ENCODE measurements at places on chromosomes 12 and 14.

DNA sequence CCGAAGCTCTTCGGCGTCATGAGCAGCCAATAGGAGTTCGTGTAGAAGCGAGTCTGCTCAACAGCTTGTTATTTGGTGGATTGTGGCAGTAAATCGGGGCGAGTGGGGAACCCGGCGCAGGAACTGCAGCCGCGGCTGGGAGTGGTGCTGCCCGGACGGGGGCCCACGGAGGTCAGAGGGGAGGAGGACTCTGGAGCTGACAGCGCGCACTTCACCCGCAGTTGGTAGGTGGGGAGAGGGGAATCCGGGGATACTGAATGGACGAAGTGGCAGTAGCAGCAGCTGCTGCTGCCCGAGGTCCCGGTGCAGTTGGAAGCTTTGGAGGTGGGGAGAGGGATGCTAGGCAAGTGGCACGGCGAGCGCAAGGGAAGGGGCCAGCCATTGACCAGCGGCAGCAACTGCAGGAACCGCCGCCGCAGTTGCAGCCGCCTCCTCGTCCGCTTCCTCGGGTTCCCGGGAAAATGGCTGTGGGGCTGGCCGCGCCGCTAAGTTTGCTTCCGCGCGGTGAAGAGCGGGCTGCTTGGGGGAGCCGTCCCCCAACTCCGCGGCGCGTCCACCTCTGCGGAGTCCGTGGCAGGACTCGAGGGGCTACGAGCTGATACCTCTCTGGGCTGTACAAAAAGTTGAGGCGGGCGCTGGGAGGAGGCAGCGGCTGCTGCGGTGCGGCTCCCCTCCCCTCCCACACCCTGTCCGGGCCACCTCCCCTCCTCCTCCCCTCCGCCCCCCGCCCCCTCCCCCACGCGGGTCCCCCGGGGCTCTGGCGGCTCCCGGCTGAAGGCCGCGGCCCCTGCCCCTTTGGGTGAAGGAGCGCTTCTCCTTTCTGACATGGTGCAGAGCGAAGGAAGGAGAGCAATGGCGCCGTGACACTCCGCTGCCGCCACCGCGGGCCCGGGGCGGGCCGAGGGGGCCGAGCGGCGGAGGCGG lies at the start of gene ARID4A:
Gene ARID4A, plus strand, starts transcription at position 79 of the 924 bp plus-strand sequence. CDS start 1,300 bp downstream, outside the sequence.
- peak; percentile 21 for DNase-seq

- DNase-seq, result no peak
Observed at GRCh38 chr12:98064501-98064900, 450.9 kb upstream of the TMPO start.

GRCh38 chr14:43166163-43166562 lies 1340.9 kb downstream of the FSCB start:
- no peak for DNase-seq

DNA sequence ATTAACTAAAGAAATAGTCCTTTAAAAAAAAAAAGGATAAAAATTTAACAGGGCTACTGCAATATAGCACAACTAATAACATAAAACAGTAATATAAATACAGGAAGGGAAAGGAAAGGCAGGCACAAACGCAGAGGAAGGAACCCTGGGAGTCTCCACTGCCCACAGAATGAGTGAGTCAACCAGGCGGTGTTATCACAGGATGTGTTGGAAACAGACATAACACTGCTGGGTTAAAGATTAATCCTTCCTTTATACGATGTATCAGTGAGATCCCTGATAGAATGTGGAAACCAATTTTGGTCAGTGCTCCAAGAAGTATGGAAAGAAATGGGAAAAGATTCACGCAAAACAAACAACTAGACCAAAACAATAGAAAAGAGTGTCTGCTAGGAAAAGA lies 47.9 kb downstream of the FGD6 start:
- DNase-seq, result no peak

DNA sequence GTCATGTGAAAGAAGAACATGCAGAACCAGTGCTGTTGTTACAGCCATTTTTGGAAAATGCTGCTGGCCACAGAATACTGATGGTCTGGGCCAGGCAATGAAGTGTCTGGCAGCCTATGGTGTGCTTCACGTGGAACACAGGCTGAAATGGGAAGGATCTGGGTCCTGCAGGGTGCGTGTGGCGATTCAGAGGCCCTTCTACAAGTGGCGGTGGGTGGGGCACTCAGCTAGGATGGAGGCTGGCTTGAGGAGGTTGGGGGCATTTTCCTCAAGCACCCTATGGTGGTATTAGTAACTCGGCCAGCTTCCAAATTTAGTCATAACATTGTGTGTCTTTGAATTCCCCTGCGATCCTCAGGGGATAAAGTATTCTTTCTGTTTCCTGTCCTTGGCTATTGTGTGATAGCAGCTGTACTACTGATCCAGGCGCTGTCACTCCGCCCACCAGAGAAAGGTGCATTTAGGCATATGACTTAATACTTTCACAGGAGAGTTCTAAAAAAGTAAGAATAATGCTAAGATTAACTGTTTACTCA lies 9.2 kb upstream of the RAD52 start:
- DNase-seq, result no peak

DNA sequence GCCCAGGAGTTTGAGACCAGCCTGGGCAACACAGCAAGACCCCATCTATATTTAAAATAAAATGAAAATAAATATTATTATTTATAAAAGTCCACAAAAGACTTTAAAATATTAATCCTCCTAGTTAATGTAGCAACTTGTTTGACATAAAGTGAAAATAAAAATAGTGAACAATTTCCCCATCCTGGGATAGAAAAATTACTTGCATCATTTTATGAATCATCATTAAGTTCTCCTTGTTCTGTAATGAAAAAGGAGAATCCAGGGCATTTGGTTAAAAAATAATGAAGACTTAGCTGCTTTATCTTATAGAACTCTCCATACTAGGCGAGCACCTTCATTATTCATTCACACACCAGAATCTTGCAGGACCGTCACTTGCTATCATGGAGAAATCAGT lies 66.1 kb downstream of the ELK3 start:
- DNase-seq, result no peak

DNA sequence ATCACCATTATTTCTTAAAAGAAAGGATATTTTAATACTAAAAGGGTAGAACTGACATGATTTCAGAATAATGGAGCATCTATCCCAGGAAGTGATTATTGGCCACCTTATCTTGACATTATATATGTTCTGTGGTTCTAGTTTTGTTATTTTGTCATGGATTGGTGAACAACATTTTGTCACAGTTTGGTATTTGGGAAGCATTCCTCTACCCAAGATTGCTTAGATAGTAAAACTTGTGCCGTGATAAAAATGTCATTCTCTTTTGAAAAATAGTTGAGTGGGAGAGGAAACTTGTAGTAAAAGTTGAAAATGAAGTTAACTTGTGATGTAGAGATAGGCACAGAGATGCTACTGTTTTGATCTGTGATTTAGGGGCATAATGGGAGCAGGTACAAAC lies 65.7 kb downstream of the TMX1 start:
- DNase-seq, result no peak

DNA sequence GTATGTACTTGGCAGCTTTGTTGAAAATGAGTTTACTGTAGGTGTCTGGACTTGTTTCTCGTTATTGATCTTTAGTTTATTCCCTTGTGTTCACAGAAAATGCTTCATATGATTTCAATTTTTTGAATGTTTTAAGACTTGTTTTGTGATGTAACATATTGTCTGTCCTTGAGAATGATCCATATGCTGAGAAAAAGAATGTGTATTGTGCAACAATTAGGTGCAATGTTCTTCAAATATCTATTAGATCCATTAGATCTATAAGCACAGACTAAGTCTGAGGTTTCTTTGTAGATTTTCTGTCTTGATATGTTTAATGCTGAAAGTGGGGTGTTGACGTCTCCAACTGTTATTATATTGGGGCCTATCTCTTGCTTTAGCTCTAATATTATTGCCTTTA lies 879.6 kb upstream of the LRFN5 start:
- no peak for DNase-seq

- no peak for DNase-seq
Observed at GRCh38 chr14:106442857-106443256, 916.5 kb downstream of the TMEM121 start.

GRCh38 chr12:29088611-29089219 lies 60.4 kb upstream of the FAR2 start:
- DNase-seq, result no peak

DNA sequence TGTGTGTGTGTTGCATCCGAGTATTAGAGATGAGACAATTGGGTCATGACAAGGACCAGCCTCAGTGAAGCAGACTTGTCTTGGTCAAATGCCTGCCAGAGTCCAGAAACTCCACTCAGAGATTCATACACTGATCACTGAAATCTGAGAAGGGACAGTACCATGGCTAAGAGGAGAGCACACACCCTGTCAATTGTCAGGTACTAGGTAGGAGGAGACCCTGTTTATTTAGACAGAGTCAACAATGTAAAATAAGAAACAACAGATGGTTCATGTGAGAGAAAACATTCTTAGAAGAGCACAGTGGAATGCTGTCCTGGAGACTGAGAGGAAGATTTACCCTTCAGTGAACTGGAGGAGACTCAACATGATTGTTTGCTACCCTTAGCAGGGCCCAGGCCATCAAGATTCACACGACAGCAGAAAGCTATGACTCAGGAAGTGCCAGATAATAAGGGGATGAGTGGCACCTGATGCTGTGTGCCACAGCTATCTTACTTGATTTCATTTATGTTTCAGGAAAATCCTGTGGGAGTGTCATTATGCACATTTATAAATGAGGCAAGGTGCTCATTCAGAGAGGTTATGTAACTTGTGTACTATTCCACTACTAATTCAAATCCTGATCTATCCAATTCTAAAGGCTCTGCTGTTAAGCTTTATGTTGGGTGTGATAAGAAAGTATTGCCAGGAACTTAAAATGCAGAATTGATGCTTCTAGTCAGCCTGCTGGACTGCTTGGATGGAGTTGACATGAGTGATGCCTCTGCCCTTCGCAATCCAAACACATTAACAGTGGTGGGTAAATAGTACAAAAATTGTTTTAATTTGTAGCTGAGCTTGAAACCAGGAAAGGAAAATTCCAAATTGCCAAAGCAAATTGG lies 136.6 kb upstream of the NEDD1 start:
- no peak for DNase-seq
